ENCODE measurements at places on chromosomes 1 and 21.

GRCh38 chr1:228149406-228150119 lies at the start of gene GJC2:
Gene GJC2, plus strand, starts transcription at chr1:228149930. Its CDS starts 7,829 bp downstream, at chr1:228157759.
- DNase-seq, result no peak

GRCh38 chr1:50368179-50369007 lies 54.9 kb downstream of the DMRTA2 start:
- no peak for DNase-seq

DNA sequence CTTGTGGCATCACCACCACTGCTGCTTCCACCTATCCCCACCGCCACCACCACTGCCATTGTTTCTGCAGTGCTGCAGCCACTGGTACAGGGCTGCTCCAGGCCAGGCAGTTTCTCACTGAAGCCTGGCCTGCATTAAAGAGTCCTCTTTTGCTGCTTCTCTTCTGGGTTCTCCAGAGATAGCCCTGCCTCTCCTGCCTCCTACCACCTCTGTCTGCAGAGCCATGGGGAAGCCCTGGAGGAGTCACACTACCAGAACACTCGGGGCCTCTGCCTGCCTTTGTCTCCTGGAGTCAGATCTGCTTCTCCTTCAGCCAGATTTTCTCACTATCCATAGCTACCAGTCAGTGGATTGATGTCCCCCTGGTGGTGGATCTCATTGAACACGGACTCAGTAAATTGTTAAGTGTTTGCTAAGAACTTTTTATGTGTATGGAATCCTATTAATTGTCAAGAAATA lies 37.7 kb upstream of the DDAH1 start:
- DNase-seq, result no peak

GRCh38 chr1:227635596-227635995 lies 72.2 kb downstream of the ZNF678 start:
- DNase-seq, result no peak

DNA sequence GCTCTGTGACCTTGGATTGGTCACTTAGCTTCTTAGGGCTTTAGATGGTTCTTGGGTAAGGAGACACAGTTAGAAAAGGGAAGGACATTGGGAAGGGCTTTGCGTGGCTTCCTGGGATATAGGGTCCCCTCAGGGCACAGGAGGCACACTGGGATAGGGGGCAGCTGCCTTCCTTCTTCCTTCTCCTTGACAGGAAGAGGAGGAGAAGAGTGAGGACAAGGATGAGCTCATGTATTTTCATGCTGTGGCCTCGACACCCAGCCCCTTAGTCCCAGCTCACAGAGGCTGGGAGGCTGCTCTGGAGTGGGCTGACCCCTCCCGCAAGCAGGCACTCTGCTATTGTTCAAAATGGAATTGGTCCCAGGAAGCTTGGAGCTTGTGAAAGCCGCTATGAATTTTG lies 45.7 kb upstream of the POU3F1 start:
- no peak for DNase-seq
